ENCODE measurements at places on chromosomes 13 and 19.

- no peak for DNase-seq
These were observed 14.6 kb downstream of the CCDC122 start for GRCh38 chr13:43864921-43865320.

DNA sequence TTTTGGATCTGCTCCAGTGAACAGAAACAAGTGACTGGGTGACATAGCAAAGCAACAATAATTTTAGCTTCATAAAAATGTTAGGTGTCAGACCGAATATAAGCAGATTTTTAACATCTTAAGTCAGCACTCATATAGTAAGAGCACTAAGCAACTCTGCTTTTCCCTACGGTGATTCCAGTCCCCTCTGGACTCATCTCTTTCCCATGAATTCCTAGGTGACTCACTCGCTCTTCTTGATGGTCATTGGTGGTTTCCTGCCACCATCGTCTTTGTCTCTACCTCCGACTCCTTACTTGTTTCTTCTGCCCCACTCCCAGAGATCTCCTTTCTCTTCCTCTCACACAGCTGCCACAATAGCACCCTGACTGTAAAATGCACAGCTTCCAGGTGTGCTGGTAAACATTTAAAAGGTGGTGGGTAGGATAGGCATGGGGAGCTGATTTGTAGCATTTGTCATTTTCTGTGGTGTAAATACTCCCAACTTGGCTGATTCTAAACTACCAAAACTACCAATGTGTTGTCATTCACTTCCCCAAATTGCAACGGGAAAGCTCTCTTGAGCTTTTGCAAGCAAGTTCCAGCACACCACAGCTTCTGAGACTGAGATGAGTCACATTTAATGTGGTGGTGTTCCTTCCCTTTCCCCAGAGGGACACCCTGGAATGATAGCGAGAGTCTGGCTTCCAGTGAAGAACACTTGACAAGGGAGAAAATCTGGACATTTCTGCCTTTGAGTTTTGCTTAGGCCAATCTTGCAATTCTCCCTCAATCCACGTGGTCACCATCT is 42.8 kb upstream of the CLDN10 start:
- no peak for DNase-seq

DNA sequence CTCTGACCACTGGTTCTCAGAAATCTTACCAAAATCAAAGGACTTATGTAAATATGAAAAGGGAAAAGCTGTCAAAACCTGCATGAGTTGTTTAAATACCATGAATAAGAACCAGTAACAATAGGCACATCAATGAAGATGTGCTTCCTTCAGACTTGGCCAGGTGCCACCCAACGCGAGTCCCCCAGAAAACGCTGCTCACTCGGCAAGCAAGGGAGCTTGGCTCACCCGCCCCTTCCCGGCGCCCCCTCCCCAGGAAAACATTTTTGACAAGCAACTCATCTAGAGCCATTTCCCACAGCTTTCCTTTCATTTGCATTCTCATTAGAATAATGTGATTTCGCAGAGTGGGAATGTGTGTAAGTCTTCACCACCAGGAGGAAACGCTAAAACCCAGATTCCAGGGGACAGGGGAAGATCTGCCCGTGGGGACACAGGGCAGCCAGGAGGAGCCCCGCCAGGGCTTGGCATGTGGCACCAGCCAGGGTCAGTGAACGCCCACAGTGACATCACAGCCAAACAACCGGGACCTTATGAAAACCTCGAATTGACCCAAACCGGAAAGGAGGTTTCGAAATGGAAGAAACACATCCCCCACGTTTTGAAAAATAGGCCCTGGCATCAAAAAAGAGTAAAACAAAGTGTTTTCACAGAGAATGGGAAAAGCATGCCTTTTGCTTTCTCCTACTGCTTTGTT is 366.2 kb upstream of the TSHZ3 start:
- peak; percentile 55 for DNase-seq

DNA sequence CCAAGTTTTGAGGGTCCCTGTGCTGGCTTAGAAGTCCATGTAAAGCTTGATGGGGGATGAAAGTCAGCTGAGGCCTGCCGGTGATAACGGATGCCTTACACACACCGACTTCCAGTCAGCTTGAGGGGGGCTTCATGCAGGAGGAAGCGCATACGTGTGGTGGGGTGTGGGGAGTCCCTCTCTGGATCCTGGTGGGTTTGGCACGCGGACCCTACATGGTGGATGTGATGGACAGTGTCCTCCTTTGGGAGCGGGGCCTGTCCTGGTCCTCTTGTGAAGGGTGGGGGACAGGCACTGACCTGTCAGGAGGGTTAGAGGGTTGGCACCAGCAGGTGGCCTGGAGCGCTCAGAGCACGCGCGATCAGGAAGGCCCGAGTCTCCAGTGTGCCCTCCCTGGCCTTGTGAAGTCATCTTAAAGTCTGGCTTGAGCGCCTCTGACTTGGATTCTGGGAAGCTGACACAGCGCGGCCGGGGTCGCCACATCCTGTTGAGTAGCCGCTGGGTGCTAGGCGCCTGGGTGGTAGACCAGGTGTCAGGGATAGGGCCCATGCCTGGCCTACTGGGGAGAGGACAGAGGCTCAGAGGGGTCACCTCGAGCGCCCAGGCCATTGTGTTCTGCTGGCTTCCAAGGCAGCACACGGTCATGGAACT is 2.9 kb downstream of the DAZAP1 start:
- peak; percentile 74 for DNase-seq

DNA sequence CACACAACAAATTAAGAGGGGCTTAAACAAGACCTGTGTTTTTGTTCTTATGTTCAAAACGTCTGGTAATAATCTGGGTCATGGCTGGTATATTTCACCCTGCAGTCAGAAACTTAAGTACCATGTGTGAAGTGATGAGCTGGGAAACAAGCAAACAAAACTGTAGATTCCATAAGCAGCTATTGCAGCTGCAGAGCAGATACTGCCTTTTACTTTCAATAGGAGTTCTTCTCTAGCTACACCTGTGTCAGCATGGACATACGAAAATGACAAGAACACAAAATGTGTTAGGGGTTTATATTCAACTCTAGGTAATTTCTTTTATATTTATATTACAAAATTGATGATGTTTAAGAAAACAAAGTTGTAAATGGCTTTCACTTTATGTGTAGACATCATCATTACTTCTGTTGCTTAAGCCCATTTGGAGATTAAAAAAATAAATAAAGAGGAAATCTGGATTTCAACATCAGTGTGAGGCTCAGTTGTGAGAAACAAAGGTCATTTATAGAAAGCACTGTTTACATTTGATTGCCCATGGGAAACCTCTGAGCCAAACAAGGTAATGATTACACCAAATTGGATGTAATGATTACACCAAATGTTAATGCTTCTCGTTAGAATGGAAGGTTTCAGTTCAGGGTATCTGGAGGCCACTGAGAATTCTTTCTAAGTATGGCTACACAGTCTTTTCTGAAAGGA is 451.0 kb upstream of the SLC10A2 start:
- DNase-seq = no peak

DNA sequence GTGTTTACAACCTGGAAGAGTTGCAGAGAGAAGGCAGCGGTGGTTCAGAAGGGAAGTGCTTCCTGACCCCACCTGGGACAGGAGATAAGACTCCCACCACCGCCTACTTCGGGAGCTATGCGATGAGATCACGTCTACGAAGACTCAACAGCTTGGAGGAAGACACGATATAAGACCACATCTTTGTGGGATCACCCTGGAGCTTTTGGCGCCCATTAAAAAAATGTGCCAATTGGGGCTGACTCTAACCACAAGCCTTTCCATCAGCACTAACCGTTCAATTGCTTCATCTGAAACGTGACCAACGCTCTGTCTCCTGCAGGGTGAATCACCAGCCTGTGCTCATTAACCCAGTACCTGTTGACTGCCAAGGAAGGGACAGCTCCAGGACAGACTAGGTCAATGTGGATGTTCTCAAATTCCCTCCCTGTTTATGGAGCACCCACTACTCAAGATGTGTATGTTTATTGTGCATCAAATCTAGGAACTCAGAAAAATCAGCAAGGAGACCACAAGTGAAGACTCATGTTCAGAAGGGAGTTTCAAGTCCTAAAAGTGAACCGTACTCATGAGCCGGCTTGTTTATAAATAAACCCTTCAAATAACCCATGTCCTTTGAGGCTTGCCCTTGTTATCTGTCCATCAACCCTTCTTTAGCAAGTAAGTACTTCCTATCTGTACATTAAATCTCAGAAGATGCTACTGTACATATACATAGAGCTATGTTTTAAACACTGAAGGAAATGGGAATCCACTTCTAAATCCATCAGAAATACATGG is 67.5 kb downstream of the LATS2 start:
- no peak for DNase-seq

DNA sequence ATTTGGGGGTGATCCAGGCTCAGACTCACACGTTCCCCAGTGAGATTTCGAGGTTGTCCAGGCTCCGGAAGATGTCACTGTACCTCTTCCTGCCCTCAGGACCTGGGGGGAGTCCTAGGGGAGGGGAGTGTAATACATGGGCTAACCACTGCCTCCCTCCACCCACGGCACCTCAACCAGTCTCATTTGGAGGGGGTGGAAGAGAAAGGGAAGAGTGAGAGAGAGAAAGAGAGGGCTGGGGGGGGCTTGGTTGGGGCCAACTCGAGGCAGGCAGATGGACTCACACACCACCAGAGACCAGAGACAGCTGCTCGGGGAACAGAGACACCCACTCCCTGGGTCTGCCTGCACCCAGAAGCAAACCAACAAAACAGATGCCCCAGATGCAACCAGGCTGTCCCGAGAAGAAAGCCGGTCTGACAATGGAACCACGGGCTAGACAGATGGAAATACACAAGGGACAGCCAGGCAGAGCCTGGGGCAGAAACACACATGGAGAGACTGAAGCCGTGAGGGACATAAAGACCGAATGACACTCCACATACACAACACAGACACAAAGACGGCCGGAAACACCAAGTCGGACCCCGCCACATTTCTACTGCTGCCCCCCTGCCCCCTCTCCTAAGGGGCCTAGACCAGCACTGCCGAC is 825 bp downstream of the GMIP start:
- no peak for DNase-seq
